T-helper 1 cell (primary cell): ENCODE measurements at places on chromosomes 16 and 17.

- peak; percentile 61 for DNase-seq
Observed at GRCh38 chr16:88455610-88456355, 2.7 kb downstream of the ZFPM1 start.

- no peak for DNase-seq
Observed at GRCh38 chr16:89484923-89485679, 5.3 kb downstream of the ANKRD11 start.

GRCh38 chr17:17305281-17305801 lies 2.2 kb downstream of the NT5M start:
- no peak for DNase-seq

DNA sequence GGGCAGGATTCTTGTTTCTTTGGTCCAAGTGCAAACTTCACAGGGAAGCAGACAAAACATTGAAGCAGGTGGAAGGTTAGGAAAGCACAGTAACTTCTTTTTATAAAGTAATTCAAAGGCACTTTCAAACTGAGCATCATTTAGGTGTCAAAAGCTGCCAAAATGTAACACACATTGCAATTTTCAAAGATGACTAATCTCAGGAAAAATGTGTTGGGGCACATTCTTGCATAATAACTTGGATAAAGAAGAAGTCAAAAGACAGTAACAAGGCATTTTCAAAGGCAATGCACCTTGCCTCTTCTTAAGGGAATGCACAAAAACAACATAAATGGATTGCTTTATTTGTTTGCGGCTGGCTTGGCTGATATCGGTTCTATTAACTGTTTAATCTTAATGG lies 3.6 kb downstream of the KCNJ2 start:
- DNase-seq, result no peak

DNA sequence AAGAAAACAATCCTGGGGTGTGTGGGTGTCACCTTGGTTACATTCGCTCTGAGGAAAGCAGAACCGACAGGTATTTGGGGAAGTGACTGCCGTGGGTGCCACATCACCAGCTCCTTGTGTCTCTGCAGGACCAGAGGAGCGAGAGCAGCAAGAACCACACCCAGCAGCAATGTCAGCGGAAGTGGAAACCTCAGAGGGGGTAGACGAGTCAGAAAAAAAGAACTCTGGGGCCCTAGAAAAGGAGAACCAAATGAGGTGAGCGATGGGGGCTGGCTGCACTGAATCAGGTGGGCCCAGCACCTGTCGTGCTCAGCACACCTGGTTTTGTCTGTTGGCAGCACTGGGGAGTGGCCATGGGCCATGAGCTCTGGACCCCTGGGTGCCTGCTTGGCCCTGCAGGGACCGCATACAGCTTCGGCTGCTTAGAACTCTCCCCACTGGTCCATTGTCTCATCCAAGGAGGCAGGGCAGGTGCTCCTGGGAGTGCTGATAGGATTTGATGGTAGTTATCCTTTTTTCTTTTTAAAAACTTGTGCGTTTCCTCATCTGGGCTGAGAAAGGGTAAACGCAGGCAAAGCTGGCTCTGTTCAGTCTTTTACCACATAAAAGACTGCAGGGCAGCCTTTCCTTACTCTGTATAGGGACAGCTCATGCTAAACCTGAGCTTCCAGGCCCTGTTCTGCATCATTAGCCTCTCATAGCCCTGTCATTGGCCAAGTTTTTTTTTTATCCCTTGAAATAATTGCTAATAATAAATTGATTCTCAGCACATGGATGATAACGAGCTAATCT lies 29.4 kb downstream of the HMOX2 start:
- DNase-seq, result peak; percentile 58
